ENCODE measurements at places on chromosomes 6 and 20.

GRCh38 chr20:46354920-46355654 lies 46.8 kb upstream of the CDH22 start:
- DNase-seq: no peak

- DNase-seq: no peak
Observed at GRCh38 chr20:46051556-46052308, 22.7 kb downstream of the SLC12A5 start.

DNA sequence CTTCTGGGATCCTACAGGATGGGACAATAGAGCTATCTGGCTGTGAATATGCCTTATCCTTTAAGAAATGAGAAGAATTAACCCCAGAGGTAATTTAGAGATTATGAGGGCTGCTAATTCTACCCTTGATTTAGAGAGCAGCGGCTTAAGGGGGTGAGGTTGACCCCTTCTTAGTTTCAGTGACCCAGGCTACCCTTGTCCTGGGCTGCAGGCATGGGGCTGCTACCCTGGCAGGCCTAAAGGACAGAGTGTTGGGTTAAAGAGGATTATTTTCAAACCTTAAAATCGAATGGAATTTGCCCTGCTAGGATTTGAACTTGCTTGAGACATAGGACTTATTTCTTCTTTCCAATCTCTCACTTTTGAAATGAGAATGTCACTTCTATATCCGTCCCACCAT lies 1343.4 kb downstream of the HACE1 start:
- no peak for DNase-seq

GRCh38 chr6:101351173-101351572 lies 42.3 kb upstream of the GRIK2 start:
- DNase-seq: no peak

GRCh38 chr6:53165293-53165692 lies 16.7 kb upstream of the GCM1 start:
- no peak for DNase-seq

GRCh38 chr6:37432916-37433656 lies at the start of gene CMTR1:
Gene CMTR1, plus strand, starts transcription at chr6:37433221. Its CDS starts 2,409 bp downstream, at chr6:37435630.
- DNase-seq: peak; percentile 93

DNA sequence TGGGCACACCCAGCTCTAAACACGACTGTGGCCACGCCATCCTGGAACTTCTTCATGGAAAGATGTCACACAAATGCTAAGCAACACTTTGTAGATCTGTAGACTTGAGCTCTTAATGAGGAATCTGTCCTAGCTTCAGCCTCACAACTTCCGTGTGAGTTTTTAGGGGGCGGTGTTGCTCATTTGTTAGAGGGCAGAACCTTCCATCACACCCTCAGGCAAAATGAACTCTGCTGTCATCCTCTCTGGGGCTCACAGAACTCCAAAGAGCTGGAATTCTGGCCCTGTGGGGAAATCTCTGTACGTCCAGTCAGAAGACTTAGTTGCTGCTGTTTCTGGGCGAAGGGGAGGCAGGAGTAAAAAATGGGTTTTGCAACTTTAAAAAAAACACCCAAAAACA lies 49.8 kb downstream of the NRN1 start:
- no peak for DNase-seq

DNA sequence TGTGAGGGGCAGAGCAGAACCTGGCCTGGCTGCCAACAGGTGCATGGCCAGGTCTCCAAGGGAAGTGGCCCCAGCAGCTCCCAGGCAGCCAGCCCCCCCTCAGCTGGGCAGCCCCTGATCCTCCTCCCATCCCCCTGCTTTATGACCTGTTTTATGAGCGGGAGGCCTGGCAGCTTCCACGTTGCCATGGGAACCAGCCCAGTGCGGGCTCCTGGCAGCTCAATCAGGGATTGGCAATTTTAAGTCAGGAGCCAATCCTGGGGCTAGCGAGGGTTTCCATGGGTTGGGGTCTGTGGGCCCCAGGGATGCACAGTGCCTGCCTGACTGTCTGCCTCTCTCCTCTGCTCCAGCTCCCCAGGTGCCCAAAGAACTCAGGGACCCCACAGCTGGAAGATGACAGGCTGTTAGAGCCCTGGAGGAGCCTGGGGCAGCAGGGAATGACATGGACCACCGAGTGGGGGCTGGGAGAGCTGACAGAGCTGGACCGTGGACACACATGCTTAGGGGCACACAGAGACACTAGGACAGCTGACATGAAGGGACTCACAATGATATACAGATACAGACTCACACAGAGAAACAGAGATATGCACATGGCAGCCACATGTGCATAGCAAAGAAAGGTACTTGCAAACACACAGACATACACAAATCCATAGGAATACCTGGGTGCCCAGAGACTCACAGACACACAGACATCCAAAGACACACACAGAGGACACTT lies 56.5 kb upstream of the SIRPA start:
- DNase-seq: no peak

DNA sequence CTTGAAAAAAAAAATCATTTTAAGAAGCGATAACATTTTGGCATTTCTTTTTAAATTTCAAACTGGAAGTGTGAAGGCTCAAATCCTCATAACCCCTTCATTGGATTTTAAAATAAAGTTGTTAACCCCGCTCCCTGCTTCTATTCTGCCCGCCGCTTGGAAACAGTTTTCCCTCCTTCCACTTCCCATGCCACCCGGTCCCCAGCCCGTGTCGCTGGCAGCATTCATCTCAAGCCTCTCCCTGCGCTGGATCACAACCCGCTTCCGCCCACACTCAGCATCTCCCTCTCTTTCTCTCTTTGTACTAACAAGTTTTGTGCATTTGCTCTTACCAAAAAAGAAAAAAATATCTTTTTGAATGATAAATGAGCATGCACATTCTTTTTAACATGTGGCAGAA lies 15.4 kb upstream of the PDE10A start:
- no peak for DNase-seq

DNA sequence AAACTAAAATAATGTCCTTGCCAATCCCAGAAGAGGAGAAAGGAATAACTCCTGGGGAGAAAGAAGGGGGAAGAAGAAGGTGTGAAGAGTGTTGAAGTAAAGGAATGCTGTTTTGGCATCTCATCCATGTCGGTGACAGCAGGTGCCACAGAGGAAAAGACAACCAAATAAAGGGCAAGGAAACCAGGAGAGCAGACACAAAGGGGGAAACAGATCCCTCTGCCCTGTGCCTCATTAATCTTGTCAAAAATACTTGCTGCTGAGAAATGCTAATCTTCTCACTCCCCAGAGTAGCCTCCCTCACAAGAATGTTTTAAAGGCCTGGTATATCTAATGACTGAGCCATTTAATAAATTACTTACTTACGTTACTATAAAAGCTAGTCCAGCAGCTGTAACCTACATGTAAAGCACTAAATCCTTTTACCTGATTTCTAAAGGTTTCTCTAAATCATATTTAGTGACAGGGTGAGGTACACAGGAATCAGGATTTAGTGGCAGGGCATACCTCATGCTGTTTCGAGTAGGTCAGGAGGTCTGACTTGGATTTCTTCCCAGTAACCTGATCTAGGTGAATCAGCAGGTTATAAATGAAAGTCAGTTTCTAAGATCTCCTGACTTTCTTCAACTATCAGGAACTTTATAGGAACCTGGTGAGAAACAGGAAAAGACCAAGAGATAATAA lies 377.1 kb downstream of the CENPW start:
- DNase-seq: no peak

- DNase-seq: no peak
Observed at GRCh38 chr6:30685157-30686008, 1.1 kb downstream of the PPP1R18 start.

- no peak for DNase-seq
Observed at GRCh38 chr6:97052896-97053295, 128.4 kb downstream of the KLHL32 start.

DNA sequence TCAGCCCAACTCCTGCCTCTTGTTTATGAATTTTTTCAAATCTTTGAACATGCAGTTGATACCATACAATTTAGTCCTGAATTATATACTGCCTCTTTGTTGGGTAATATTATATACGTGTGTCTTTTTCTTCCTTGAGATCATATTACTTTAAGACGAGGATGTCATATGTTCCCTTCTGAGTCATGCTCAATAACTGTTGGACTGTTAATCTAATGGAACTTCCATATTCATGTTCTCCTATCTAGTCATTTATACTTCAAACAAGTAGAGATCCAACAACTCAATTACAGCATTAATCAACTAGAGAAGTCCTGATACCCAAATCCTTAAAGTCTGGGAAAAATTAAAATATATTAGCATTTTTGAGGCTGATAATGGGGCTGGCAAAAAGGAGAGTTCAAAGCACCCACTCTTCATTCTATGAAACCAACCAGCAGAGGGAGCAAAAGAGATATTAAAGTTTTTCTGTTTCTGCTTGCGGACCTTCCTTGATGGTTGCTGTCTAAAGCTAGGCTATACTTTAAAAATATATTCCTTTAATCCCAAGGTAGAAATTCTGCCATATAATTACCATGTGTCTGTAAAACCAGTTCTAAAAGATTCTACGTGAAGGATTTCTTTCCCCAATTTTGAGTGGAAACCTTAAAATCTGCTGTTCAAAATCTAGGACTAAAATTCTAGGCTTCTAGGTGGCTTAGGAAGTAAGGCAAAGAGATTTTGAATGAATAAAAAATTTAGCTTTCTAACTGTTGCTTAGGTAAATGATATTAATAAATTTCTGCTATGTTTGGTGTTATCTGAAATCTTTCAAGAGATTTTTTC lies 498.9 kb downstream of the BCKDHB start:
- DNase-seq: no peak

GRCh38 chr6:79874531-79875134 lies 72.7 kb downstream of the ELOVL4 start:
- DNase-seq: no peak

Measured in breast epithelium (tissue), 4 donors.